ENCODE measurements at places on chromosomes 6 and 20.

DNA sequence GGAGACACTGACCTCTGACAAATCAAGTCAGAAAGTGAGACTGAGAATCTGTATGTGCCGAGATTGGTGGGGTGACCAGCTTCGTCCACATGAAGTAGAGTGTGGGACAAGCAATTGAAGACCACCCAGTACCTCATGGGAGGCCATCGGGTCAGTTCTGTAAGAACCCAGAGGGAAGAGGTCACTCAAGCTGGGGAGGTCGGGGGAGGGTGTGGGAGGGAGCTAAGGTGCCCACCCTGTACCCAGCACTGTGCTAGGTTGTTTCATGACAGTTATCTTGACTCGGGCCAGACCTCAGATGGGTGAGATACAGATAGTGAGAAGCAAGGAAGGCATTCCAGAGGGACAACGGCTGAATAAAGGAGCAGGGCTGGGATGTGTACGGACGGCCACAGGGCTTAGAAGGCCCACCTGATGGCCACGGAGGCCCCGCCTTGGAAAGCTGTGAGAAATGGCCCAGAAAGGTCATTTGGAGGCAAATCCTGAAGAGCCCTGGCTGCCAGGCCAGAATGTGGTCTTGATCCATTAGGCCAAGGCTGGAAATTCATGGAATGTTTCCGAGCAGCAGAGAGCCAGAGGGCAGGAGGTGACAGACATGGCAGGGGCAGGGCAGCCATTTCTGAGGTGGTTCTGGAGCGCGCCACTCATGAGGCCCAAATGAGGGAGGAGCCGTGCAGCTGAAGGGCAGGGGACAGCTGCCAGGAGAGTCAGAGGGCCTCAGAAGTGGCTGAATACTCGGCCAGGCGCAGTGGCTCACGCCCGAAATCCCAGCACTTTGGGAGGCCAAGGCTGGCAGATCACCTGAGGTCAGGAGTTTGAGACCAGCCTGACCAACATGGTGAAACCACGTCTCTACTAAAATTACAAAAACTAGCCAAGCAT is 7.7 kb downstream of the MMP24OS start:
- DNase-seq = no peak

- DNase-seq = no peak
Measured at GRCh38 chr20:15937179-15937578, 636.1 kb downstream of the KIF16B start.

DNA sequence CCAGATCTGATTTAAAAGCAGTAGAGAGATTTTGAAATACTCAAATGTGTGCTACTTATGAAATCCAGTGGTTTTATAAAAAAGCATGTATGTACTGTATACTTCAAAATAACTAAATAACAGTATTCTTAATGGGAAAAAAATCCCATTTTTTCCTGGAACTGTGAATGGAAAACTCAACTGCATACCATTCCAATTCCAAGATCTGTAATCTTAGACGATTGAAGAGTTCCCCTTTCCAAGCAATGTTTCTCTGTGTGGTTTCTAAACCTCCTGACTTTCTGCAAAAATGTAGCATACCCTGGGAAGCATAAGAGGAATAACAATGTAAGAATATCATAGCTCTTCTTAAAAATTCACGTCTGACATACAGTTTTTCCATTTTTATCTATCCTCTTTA is 40.3 kb upstream of the HIVEP2 start:
- DNase-seq = no peak

GRCh38 chr20:9510911-9511310 is 3.5 kb upstream of the LAMP5 start:
- DNase-seq = no peak

DNA sequence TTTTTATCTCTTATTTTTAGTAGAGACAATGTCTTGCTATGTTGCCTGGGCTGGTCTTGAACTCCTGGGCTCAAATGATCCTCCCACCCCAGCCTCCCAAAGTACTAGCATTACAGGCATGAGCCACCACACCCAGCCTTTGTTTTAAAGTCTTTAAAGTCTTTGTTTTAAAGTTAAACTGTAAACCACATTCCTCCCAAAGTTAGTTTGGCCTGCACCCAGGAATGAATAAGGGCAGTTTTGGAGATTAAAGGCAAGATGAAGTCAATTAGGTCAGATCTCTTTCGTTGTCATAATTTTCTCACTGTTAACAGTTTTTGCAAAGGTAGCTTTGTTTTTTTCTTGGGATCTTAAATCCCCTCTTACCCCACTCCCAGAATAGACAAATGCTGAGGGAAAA is 63.8 kb downstream of the UBR2 start:
- DNase-seq = no peak

DNA sequence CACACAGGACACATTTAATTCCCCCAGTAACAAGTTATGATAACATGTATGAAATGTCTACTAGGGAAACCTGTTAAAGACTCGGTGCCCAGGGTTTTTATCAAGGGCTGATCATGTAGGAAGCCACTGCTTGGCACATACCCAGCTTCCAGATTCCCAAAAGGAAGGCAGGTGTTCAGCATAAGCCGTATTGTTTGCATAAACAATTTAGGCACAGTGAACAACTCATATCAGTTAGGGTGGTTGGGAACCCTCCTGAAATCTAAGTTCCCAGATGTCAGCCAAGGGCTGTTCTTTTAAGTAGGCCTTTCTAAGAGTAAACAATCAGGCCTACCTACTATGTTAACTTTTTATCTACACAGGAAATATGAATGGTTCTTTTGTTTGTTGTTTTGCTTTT is 74.1 kb downstream of the ASXL1 start:
- DNase-seq = no peak

- no peak for DNase-seq
Measured at GRCh38 chr6:31386977-31387376, 16.4 kb upstream of the MICA start.

GRCh38 chr6:11097476-11097875 is 3.8 kb downstream of the SMIM13 start:
- DNase-seq = no peak
